ENCODE measurements at places on chromosomes 11 and 22. TPM values are rescaled to one million over a fixed set of nuclear protein-coding genes. Genes with fewer than 3 reads are reported as not detected.

DNA sequence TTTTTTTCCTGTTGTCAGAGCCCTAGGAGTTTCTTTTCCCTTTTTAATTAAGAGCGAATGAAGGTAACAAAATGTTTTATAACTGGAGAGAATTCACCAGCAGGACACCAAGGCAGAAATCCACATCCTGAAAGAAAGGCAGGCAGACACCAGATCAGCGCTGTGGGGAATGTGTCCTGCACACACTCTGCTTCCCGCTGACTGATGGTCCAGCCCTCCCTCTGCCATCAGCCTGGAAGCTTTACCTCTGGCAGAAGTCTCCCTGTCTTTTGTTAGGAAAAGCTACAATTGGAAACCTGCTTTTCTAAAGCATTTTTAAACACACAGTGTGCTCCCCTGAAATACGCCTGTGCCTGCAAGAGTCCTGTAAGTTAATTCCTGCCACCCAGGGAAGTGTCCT lies 638.5 kb downstream of the NTM start:
- no peak for DNase-seq

GRCh38 chr22:46830841-46831240 lies 68.4 kb downstream of the TBC1D22A start:
- DNase-seq, result no peak

DNA sequence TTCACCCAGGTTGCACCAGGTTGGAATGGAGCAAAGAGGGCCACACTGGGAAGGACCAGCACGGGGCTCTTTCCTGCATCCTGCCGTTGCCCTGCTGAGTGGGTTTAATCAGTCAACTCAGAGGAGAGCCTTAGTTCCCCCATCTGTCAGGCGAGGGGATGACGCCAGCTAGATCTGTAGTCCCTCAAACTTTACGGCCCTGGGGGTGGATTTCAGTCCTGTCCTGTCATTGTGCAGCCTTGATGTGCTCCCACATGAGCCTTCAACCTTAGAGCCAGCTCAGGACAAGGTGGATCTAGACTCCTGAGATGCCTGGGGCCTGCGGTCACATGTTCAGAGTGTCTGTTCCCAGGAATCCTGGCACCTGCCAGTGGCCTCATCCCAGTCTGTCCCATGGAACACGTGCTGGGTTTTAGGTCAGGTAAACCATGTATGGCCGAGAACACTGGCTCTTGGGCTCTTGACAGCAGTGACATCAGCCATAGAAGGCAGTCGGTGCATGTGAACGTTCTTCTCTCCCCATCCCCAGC lies 104.3 kb downstream of the BCR start:
- DNase-seq, result no peak

GRCh38 chr11:126149759-126150625 lies 61.5 kb downstream of the RPUSD4 start:
- no peak for DNase-seq

Gene CARD18
- not detected for total RNA-seq

DNA sequence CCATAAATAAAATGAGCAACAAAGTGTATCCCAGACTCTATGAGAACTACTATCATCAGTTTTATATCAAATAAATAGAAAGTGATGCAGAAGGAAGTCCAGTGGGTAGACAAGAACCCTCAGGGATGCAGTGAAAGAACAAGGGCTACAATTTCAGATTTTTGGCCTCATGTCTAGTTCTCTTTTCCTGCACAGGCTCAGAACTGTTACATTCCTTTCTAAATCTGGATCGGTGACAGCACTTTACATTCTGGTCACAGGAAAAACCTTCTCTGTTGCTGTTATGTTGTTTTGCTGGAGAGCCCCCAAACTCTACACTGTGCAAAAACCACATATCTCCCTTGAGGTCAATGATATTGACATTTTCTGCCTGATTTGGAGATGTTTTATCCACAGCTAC lies 108.8 kb upstream of the ANO5 start:
- DNase-seq, result no peak
